ENCODE measurements at places on chromosomes 16 and 17. TPM values are rescaled to one million over a fixed set of nuclear protein-coding genes. Genes with fewer than 3 reads are reported as not detected.

Gene HSDL1
- 11.7 TPM for polyA plus RNA-seq

DNA sequence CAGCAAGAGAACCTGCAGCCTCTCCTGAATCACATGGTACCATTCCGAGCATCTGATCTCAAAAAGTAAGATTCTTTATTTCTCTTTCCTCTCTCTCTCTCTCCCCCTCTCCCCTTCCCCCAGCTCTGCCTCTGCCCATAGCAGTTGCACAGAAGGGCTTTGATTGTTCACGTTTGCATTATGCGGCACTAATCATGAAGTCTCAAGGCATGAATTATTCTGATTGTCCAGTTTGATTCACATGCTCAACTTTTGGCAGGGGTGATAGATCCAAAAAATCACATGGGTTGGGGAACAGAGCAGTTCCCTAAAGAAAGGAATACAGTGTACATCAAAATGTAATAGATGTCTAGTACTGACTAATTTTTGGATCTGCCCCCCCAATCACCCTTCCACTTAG, 380.0 kb upstream of the SOX9 start:
- no peaks in the 10 kb centered on the region for H3K36me3 ChIP-seq
- no peak overlapping the region for H3K4me3 ChIP-seq
- peaks cover 3% of the 10 kb centered on the region for H3K27me3 ChIP-seq
- H3K4me1 ChIP-seq: no peaks in the 10 kb centered on the region

DNA sequence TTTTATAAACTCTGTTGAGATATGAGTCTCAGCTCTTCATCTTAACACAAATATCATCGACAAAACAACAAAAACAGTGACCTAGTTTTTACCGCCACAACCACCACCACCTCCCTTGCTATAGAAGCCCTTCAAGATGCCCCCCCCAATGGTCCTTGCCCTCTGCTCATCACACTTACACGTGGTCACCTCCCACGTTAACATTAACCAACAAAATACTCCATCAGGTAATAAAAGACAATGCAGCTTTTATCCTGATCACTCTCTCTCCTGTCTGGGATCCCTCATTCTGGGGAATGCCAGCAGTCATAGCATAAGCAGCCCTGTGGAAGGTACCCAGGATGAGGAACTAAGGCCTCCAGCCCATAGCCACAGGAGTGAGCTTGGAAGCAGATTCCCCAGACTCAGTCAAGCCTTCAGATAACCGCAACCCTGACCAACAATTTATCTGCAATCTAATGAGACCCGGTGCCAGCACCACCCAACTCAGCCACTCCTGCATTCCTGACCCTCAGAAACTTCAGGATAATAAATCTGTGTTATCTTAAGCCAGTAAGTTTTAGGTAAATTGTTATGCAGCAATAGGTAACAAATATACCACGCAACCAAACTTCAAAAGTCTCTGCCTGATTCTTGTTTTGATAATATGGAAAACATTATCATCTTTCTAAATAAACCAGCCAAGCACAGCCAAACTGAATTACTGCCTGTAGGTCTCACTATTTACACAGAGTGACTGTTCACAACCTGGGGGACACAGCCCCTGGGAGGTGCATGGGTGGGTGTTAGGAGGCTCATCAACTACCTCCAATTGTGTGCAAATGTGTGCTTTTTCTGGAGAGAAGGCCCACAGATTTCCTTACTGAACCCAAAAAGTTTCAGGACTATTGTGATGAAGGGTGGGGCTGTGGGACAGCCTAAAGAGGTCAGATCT, 6.1 kb downstream of the PECAM1 start:
- H3K4me1 ChIP-seq: peaks cover 5% of the 10 kb centered on the region
- peak overlapping the region; percentile 18 for H3K27ac ChIP-seq
- H3K4me3 ChIP-seq: peak overlapping the region; percentile 59
- H3K36me3 ChIP-seq: no peaks in the 10 kb centered on the region
- no peak for DNase-seq
- no peaks in the 10 kb centered on the region for H3K27me3 ChIP-seq

Gene HOXB2
- 5.0 TPM for polyA plus RNA-seq

GRCh38 chr17:42407289-42407836, 15.7 kb downstream of the CAVIN1 start:
- H3K4me1 ChIP-seq: peaks cover 62% of the 10 kb centered on the region
- H3K4me3 ChIP-seq: peak overlapping the region; percentile 37
- peak; percentile 83 for DNase-seq
- no peaks in the 10 kb centered on the region for H3K27me3 ChIP-seq

DNA sequence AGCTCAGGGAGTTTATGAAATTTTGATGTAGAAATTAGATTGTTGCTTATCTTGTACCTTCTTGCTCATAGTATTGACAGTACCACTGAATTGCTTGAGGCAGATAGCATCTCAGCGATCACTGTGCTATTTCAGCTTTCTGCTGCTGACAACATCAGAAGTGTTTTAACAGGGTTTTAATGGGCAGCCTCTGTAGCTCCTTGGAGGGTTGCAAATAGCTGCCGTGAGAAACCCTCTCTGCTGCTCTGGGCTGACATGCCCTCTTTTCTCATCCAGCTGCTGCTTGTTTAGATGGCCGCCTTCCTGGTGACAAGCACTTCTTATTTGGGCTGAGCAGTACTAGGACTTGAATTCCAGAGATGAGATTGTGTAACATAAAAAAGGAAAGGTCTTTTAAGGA, 180.2 kb upstream of the TBX2 start:
- H3K27me3 ChIP-seq: no peaks in the 10 kb centered on the region
- no peak for DNase-seq
- H3K4me3 ChIP-seq: no peak overlapping the region
- H3K27ac ChIP-seq: peak overlapping the region; percentile 20
- no peaks in the 10 kb centered on the region for H3K4me1 ChIP-seq
- no peaks in the 10 kb centered on the region for H3K36me3 ChIP-seq

GRCh38 chr17:61349350-61349749, 50.3 kb upstream of the TBX2 start:
- H3K4me3 ChIP-seq: no peak overlapping the region
- H3K36me3 ChIP-seq: no peaks in the 10 kb centered on the region
- no peak overlapping the region for H3K27ac ChIP-seq
- no peaks in the 10 kb centered on the region for H3K27me3 ChIP-seq
- no peaks in the 10 kb centered on the region for H3K4me1 ChIP-seq

GRCh38 chr17:1612400-1612799, 16.2 kb downstream of the SLC43A2 start:
- H3K4me3 ChIP-seq: no peak overlapping the region
- no peak for DNase-seq
- H3K27ac ChIP-seq: no peak overlapping the region
- H3K27me3 ChIP-seq: no peaks in the 10 kb centered on the region
- peaks cover 48% of the 10 kb centered on the region for H3K36me3 ChIP-seq
- H3K4me1 ChIP-seq: no peaks in the 10 kb centered on the region

- H3K27ac ChIP-seq: no peak overlapping the region
- H3K4me1 ChIP-seq: no peaks in the 10 kb centered on the region
- no peak for DNase-seq
These were observed 22.4 kb upstream of the SMIM36 start for GRCh38 chr17:55533608-55534007.

DNA sequence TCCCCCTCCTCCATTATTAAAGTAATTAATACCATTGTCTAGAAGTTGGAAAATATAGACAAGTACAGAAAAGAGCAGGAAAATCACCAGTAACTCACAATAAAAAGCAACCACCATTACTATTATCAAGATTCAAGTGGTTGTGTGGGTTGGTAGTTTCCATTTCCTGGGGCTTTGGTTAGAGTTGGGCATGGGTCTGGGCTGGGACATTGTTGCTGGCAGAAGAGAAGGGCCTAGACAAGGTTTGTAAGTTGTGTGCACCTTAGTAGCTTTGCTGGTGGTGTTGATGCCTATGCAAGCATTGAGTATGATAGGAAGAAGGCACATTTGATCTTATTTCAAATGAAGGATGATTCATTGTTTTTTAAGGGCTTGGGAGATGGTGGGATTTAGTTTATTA, 25.4 kb upstream of the NFATC3 start:
- no peaks in the 10 kb centered on the region for H3K27me3 ChIP-seq
- no peak for DNase-seq
- H3K36me3 ChIP-seq: peaks cover 6% of the 10 kb centered on the region
- peaks cover 13% of the 10 kb centered on the region for H3K4me1 ChIP-seq
- H3K4me3 ChIP-seq: no peak overlapping the region

Gene PRR15L
- polyA plus RNA-seq: 0.17 TPM

- no peaks in the 10 kb centered on the region for H3K4me1 ChIP-seq
- H3K27me3 ChIP-seq: no peaks in the 10 kb centered on the region
- H3K4me3 ChIP-seq: no peak overlapping the region
- DNase-seq: peak; percentile 23
- H3K36me3 ChIP-seq: no peaks in the 10 kb centered on the region
- no peak overlapping the region for H3K27ac ChIP-seq
These were observed 380.3 kb downstream of the SEC14L1 start for GRCh38 chr17:77521076-77521475.

Gene DNAAF1
- 0.44 TPM for polyA plus RNA-seq

GRCh38 chr17:29667969-29668368, 45.3 kb upstream of the CORO6 start:
- no peak overlapping the region for H3K4me3 ChIP-seq
- no peaks in the 10 kb centered on the region for H3K27me3 ChIP-seq
- peak overlapping the region; percentile 88 for H3K27ac ChIP-seq
- H3K36me3 ChIP-seq: peaks cover 5% of the 10 kb centered on the region

- no peaks in the 10 kb centered on the region for H3K4me1 ChIP-seq
- H3K36me3 ChIP-seq: no peaks in the 10 kb centered on the region
- H3K27me3 ChIP-seq: no peaks in the 10 kb centered on the region
- H3K4me3 ChIP-seq: no peak overlapping the region
These were observed 185.1 kb downstream of the CDK5R1 start for GRCh38 chr17:32671896-32672295.

GRCh38 chr17:64328859-64329531, 61.7 kb downstream of the PECAM1 start:
- H3K27me3 ChIP-seq: no peaks in the 10 kb centered on the region
- no peak overlapping the region for H3K4me3 ChIP-seq
- H3K27ac ChIP-seq: peak overlapping the region; percentile 42
- peaks cover 13% of the 10 kb centered on the region for H3K4me1 ChIP-seq

DNA sequence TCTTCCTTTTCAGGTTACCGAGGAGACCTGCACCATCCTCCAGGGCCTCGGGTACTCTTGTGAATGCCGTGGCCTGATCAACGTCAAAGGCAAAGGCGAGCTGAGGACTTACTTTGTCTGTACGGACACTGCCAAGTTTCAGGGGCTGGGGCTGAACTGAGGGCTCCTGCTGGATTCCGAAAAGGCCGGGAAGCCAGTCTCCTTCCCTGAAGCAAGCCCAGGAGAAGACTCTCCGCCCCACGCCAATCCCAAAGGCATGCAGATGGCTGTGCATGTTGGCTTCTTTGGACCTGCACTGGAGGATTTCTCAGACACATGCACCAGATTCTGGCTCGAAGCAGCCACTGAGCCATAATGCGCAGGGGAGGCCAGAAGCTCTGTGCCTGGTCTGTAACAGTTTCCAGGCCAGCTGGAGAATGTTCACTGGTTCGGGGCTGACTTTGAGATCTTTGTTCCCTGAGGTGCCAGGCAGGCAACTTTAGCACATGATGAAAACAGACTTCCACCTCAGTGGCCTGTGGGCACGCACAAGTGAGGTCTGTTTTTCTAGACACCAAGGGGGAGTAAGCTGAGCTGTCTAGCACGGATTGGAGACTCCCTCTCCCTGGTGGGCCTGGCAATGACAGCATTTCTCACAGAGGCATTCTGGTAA, 49.1 kb downstream of the ADCY7 start:
- no peaks in the 10 kb centered on the region for H3K27me3 ChIP-seq
- H3K36me3 ChIP-seq: peaks cover 73% of the 10 kb centered on the region
- no peak for DNase-seq
- no peak overlapping the region for H3K4me3 ChIP-seq
- H3K4me1 ChIP-seq: no peaks in the 10 kb centered on the region
- no peak overlapping the region for H3K27ac ChIP-seq

Gene RAB40B
- polyA plus RNA-seq: 3.9 TPM

Gene CACNA1H
- polyA plus RNA-seq: 1.8 TPM

DNA sequence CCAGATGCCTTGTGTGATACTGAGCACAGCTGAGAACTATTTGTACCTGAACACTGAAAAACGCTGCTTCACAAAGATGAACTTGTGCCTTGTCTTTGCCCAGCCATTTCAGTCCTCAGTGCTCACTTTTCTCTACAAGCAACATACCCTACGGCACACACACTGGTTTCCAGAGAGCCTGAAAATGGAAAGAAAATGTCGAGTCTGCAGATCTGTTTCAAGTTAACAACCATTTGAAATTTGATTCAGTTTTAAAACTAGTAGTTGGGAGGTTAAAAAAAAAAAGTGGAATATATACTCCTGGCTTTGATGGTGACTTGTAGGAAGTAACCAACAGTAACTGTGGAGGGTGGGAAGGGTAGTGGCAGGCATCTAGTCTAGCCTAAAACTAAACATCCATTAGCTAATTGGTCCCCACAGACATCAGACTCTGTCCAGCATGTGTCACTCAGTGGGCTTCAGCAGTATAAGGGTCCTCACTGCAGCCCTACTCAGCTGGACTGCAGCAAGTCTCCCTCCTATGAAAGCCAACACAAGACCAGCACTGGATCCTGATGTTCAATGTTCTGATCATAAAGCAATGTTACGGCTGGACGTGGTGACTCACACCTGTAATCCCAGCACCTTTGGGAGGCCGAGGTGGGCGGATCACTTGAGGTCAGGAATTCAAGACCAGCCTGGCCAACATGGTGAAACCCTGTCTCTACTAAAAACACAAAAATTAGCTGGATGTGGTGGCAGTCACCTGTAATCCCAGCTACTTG, 27.1 kb downstream of the ERN1 start:
- no peaks in the 10 kb centered on the region for H3K27me3 ChIP-seq
- H3K4me1 ChIP-seq: peaks cover 5% of the 10 kb centered on the region
- no peak for DNase-seq
- no peak overlapping the region for H3K4me3 ChIP-seq

- no peaks in the 10 kb centered on the region for H3K36me3 ChIP-seq
- no peak overlapping the region for H3K27ac ChIP-seq
- H3K27me3 ChIP-seq: no peaks in the 10 kb centered on the region
- no peak overlapping the region for H3K4me3 ChIP-seq
- DNase-seq: no peak
These were observed 44.6 kb downstream of the CMTM4 start for GRCh38 chr16:66651965-66652364.

- no peak overlapping the region for H3K4me3 ChIP-seq
- H3K27ac ChIP-seq: no peak overlapping the region
- no peaks in the 10 kb centered on the region for H3K36me3 ChIP-seq
These were observed 222.1 kb downstream of the SOX9 start for GRCh38 chr17:72342627-72343527.

GRCh38 chr17:14469971-14470370, 169.1 kb downstream of the HS3ST3B1 start:
- H3K4me3 ChIP-seq: no peak overlapping the region
- no peaks in the 10 kb centered on the region for H3K36me3 ChIP-seq
- H3K27ac ChIP-seq: no peak overlapping the region

- H3K27me3 ChIP-seq: no peaks in the 10 kb centered on the region
- H3K4me3 ChIP-seq: no peak overlapping the region
- no peak for DNase-seq
- no peaks in the 10 kb centered on the region for H3K36me3 ChIP-seq
These were observed 27.3 kb downstream of the WFDC1 start for GRCh38 chr16:84321932-84322331.

Gene MAPT
- 43.9 TPM for polyA plus RNA-seq

All from psoas muscle (tissue), 8 donors.